ENCODE measurements at places on chromosomes 7 and 10.

GRCh38 chr7:53500076-53500475, 464.6 kb downstream of the POM121L12 start:
- DNase-seq = peak; percentile 4

- no peak for DNase-seq
Observed at GRCh38 chr7:140691376-140692045, 5.0 kb upstream of the NDUFB2 start.

DNA sequence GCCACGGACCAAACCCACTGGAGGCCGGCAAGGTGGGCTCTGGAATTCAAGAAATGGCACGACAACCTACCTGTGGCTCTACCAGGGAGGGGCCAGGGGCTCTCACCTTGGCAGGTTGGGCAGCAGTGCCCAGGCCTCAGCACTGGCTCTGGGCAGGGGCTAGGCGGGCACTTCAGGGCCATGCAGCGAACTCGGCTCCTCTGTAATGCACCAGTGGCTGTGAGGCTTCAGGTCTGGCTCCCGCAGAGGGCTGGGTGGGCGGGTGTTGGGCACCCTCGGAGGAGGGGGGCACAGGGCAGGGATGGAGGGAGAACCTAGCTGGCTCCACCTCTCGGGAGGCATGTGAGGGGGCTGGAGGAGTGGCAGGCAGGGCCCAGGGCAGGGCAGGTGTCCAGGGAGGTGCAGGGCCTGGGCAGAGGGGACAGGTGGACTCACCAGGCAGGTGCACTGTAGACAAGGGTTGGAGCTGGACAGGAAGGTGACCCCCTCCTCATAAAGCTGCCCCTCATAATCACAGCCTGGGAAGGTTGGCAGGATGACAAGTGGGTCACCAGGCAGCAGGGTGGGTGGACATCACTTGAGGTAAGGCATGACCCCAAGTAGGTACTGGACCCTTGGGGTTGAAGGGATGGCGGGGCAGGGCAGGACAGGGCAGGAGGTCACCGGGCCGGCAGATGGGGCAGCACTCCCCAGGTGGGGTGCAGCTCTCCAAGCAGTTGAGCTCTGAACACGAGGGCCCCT, 6.7 kb downstream of the KCP start:
- no peak for DNase-seq

- DNase-seq = no peak
Observed at GRCh38 chr10:78028438-78029268, 662 bp downstream of the POLR3A start.

DNA sequence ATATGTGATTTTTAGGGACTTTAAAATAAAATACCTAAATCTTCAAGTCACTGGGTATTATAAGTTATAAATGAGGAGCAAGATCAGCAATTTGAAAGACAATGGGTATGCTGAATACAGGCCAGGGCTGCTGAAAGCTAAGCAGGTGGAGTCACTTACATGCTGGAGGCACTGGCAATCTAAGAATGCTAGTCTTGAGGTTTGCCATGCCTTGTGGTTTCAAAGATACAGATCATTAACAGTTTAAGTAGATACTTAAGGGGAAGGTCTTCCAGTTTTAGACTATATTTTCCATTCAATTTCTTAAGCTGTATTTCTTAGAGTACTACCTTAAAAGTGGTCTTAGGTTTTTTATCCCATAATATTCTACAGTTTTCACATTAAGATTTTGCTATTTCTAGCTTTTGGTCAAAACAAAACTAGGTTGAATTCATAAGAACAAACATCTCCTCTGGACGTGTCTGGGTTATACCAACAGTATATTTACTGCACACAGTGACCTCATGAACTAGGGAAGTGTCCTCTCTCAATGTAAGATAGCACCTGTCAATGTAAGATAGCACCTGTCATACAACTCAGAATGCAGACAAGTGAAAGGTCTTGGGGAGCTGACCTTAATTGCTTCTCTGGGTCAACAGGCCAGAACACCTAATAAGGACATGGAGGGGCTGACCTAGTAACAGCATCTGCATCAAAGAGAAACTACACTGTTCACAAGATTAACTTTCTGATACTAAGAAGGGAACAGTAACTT, 2.0 kb downstream of the SRI start:
- no peak for DNase-seq

DNA sequence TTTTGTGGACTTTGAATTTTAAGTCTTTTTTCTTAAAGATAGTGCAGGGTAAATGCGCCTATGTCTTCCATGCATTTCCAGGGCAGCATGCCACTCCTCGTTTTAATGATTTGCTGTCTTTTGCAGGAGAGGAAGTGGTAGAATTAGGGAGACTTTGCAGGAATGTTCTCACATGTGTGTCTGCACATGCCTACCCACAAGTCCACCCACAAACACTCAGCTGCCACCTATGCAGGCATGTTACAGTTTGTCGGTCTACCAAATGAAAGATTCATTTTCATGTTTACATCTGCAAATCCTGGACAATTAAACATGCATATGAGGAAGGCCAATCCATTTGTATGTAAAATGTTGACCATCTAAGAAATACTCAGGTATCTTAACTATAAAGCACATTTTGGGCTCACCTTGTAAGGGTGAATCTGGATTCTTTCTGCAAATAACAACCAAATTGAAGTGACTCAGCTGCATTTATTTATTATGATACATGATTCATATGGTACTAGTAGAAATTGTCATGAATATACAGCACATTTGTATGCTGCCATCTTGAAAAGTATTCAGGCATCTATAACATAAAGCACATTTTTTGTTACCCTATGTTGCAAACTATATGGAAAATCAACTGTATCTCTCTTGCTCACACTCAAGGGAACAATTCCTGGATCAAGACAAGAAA, 4.7 kb upstream of the TEX36 start:
- DNase-seq = no peak

DNA sequence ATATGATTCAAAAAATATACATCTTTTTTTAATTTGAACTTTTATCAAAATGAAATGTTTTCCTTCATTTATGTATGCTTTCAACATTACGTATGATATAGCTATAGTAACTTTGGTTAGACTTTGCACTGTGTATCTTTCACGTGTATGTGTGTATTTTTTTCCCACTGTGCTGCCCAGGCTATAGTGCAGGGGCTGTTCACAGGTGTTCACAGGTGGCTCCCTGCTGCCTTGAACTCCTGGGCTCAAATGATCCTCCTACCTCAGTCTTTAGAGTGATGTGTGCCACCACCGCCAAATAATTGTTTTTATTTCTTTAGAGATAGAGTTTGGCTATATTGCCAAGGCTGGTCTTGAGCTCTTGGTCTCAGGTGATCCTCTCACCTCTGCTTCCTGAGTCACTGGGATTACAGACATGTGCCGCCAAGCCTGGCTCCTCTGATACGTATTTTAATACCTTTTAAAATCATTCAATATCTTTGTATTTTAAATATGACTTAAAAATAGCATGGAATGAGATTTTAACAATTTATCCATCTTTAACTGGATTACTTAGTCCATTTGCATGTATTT, 29.0 kb downstream of the FANK1 start:
- no peak for DNase-seq

- no peak for DNase-seq
Observed at GRCh38 chr7:66377714-66378113, 172.6 kb downstream of the TPST1 start.

DNA sequence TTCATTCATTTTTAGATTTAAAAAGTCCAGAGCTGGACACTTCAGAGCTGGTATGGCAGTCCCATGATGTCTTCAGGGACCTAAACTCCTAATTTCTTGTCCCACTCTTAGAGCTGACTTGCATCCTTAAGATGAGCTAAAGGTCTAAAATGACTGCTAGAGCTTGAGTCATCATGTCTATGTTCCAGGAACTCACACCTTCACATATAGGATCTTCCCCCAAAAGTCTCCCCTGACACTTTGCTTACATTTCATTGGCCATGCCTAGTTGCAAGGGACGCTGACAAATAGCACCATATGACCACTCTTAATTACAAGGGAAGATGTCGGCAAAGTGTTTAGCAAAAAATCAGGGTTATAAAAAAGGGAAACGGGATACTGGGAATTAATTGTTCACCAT, 10.4 kb upstream of the AOAH start:
- no peak for DNase-seq

GRCh38 chr7:126303926-126304325, 948.8 kb downstream of the GRM8 start:
- DNase-seq = no peak

GRCh38 chr7:91875851-91876250, 4.7 kb downstream of the MTERF1 start:
- no peak for DNase-seq

DNA sequence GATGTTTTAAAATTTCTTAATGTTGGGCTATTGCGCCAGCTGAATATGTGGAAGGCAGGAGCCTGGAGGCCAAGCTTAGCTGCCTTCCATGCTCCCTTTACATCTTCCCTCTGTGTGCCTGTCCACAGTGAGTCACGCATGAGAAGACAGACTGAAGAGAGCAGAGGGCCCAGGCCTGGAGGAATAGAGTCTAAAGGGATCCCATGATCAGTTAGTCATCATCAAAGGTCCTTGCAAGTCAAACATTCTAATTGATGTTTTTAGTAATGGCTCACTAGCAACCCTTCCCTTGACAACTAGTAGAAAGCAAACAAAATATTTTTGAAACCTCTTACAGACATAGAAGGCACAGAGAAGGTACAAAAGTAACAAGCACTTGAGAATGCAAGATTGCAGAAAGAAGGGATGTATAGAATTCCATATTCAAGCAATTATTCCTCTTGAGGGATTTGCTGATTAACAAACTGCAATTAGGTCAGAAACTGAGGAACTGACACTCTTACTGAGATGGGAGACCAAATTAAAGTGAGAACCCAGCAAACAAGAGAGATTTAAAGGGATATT, 30.7 kb upstream of the APBB1IP start:
- no peak for DNase-seq

DNA sequence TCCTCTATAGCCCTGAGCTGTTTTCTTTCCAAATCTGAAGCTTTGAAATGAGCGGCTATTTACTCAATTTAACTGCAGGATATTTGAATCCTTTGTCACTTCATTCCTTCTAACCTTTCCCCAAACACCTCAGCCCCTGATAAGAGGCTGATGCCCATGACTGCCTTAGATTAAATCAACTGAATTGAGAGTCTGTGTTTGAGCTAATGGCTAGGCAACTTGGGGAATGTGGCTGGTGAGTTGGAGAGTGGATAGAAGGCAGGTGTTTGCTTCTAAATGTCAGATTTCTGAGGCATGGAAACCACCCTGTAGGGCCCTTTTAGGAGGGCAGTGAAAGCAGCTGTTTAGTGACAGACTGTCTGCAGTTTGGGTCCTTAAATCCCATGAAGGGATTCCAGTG, 759.9 kb downstream of the LRMDA start:
- no peak for DNase-seq

GRCh38 chr7:50456371-50457123, 6.4 kb upstream of the FIGNL1 start:
- DNase-seq = no peak
